NCI-H524 (cell line): ENCODE measurements at places on chromosomes 7 and 10.

- DNase-seq = no peak
Observed at GRCh38 chr10:3928078-3928477, 143.1 kb upstream of the KLF6 start.

DNA sequence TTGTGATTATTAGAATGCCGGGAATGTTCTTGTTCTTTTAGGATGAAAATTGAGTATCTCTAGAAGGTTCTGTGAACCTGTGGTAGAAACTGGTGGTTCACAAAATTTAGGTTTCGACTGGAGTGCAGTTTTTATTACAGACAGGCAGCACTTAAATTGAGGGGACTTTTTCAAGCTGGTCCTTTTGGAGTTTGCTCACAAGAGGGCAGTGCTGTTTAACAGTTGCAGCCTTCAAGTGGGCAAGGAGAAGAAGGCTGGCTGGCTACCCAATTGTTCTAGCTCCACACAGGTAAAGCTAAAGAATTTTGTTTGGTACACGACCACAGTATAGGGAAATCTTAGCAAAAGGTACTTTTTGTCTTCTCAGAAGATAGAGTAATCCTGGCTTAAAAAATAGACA is 233.6 kb downstream of the SNX13 start:
- DNase-seq = peak; percentile 66

DNA sequence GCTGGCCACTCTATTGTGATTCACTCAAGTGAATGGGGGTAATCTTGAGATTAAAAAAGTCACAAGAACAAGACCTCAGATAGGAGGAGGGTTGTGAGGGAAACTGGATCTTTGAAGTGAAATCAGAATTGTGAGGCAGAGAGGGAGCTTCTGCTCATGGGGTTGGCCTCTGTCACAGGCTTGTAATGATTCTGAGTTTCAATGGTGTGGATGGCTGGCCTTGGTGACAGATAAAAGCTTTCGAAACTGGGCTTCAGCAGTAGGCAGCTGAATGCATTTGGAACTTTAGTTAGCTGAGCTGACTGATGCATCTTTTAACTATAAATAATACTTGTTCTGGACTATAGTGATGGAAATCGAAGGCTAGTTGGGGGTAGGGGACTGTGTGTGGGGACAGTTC is 12.2 kb downstream of the TAS2R60 start:
- no peak for DNase-seq

DNA sequence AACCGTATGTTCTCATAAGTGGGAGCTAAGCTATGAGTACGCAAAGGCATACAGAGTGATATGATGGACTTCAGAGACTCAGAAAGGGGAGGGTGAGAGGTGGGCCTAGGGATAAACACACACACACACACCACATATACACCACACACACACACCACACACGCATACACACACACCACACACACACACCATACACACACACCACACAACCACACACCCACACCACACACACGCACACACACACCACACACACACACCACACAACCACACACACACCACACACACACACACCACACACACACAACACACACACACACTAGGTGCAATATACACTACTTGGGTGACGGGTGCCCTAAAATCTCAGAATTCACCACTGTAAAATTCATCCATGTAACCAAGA is 113.6 kb upstream of the ADAM12 start:
- no peak for DNase-seq

DNA sequence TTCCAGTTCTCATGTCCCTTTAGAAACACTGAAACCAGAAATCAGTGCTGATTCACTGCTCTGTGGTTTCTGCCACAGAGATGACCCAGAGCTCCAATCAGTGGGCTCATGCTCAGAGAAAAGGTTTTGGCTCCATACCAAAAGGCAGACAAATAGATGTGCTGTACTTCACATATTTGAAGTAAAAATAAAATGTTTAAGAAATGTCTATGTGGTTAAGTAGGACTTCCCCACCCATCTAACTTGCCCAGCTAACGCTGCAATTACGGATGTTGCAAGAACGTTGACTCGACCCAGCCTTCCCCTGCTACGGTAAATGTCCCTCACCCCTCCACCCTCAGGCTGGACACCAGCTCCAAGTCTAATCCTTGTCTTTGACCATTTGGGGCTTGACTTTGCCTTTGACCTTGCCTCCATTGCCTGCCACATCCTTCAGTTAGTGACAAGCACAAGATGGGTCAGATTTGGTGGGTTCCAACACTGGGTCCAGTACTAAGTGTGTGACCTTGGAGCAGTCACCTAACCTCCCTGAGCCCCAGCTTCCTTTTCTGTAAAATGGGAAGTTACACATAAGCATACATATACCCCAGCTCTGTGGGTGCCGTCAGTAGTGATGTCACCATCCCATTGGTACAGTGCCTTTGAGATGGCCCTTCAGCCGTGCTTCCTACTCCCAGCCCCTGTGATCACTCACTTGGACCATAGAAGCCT is 95.8 kb downstream of the CHST15 start:
- no peak for DNase-seq

DNA sequence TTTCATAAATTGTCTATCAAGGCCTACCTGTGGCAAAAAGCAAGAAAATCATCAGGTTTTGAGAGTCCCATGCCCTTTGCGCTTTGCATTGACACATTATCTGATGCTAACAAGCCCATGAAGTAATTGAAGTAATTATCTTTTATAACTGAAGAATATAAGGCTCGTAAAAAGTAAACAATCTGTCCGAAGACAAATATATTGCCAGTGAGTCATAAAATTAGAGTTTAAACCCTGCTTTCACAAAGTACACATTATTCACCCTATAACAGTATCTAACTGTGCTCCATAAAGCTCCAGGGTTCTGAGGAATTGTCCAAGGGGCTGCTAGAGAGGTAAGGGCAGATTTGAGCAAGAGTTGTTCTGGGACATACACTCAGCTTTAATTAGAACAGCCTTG is 102.3 kb upstream of the PPP1R3A start:
- no peak for DNase-seq

GRCh38 chr10:63537536-63537935 is 16.3 kb downstream of the REEP3 start:
- peak; percentile 84 for DNase-seq

GRCh38 chr7:71470326-71470725 is 338.4 kb downstream of the GALNT17 start:
- DNase-seq = no peak

DNA sequence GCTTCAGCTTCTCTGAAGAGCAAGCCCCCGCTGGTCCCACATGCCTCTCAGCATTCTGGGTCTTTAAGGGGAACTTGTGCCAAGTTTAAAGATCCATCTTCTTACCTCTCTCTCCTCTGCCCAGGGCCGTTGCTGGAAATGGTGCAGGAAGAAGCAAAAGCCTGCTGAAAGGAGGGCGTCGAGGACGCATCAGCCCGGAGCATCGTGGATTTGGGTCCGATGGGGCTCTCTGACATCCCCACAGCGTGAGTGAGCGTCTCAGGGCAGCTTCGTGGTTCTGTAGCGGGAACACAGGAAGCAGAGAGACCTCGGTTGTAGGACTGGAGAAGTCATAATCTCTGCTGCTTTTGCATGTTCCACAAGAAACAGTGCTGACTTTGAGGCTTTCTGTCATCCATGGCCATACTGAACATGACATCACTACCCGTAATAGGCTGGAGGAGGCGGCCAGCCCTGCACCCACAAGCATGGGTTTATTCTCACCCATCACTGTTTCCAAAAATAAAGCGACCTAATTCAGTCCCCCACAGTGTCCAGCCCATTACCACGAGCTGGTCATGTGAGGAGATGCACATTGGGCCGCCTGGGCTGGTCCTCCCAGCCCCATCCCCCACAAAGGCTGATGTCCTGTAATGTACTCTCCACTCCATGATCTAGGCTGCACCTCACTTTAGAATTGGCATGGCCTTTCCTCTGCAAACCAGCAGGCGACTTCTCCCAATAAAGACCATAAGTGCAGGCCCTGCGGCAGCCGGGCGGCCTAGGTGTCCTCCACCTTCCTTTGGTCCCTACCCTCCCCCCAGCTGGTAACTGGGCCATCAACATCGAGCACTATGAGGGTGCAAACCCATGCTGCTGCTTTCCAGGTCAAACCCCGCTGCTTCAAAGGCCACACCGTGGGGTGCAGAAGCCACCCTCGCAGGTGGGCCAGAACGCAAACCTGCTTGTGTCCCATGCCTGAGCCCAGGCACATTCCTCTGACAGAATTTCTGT is 276.9 kb downstream of the TNS3 start:
- no peak for DNase-seq

GRCh38 chr7:52135403-52135802 is 818.8 kb upstream of the COBL start:
- no peak for DNase-seq

DNA sequence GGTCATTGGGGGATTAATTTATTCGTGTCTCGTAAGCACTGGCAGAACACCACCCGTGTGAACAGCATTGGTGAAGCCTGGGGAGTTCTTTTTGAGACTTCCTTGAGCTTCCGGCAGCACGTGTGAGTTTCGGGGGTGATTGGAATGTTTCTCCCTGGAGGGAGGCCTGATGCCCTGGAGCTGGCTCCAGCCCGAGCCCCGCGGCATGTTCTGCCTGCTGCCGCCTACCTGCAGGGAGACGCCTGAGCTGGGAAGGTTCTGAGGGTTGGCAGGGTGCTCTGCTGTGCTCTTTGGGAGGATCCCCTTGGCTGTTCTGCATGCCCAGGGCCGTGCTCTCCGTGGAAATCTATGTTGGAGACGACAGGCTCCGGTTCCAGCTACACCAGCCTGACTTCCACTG is 159.3 kb downstream of the MGMT start:
- no peak for DNase-seq

- no peak for DNase-seq
Observed at GRCh38 chr10:74453169-74453568, 302.1 kb downstream of the ADK start.

DNA sequence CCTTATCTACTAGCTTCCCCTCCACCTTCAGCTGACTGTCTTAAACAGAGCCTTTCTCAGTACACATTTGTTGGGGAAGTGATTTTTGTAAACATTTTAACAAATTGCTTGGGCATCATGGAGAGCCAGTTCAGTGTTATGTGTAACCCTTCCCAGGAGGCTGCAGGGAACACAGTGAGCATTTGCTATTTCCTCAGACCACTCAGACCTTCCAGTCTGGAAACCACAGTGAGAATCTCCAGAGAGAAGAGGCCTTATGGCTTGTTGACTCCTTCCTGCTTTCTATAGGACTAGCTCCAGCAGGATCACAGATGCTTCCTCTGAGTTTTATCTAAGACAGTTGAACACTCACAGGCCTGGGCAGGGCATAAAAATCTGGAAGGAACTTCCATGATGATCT is 409.8 kb upstream of the NPVF start:
- DNase-seq = no peak
